Activated naive CD4-positive, alpha-beta T cell (primary cell): ENCODE measurements at places on chromosomes 7 and 10.

DNA sequence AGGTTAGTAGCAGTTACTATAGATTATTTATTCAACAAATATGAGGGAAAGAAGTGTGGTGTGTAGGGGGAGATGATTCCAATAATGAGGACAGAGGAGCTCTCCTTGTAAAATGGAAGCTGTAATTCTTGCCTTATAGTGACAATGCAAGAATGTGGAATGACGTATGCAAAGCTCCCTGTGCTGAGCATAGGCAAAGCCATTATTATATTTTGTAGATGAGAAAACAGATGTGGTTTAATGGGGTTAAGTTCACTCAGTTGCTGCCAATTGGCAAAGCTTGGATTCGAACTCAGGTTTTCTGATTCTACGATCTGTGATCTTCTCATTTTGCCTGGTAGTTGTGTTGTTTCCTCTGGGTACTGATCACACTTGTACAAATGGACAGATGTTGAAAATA, 153.3 kb downstream of the LSMEM1 start:
- no peak for DNase-seq

DNA sequence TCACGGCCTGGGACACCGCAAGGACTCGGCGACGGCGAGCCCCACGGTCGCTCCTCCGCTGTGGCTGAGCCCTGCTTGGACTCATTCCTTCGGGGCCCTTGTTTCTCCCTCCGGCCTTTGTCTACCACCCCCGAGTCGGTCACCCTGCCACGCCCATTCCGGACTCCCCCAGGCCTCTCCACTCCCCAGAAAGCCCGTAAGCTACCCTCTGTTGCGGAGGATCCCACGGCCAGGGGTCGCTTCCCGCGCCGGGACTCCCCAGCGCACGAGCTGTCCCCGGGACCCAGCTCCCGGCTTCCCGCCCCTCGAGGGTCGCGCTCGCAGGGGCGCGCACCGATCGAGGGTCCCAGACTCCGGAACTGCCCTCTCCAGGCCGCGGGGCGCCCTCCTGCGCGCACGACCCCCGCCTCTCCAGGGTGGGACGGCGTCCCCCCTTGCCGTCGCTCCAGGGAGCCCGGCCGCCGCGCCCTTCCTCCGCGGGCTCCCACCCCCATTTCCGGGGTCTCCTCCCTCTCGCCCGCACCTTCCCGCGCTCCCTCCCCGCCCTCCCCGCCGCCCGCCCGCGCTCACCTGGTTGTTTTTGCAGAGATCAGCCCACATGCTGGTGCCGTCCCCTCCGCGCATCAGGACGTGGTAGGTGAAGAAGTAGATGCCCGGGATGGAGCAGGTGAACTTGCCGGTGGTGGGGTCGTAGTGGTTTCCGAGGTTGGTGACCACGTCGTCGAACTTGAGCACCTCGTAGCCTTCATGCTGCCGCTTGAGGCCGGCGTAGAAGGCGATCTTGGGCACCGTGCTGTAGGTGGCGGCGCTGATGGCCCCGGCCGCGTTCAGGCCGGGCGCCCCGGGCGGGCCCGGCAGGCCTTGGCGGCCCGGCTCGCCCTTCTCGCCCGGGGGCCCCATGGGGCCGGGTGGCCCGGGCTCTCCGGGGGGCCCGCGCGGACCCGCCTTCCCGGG, 1.5 kb downstream of the C1QL3 start:
- DNase-seq, result no peak

DNA sequence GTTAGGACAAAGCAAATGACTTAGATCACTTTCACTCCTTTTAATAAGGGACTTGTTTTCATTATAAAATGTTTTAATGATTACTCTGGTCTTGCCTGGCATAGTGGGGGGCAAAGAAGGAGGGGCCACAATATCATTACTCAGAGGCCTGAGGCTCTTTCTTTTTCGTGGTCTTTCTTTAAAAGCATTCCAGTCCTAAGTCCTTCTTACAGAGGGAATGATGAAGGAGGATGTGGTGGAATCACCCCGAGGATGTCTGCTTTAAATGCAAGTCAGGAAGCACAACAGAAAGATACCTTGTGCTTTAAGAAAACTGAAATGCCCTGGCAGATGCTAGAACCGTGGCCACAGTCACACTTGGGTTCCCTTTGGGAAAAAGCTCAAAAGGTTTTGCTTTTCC, 379.1 kb downstream of the INHBA start:
- DNase-seq, result no peak

- peak; percentile 45 for DNase-seq
Observed at GRCh38 chr10:132223156-132223590, 36.4 kb downstream of the DPYSL4 start.

DNA sequence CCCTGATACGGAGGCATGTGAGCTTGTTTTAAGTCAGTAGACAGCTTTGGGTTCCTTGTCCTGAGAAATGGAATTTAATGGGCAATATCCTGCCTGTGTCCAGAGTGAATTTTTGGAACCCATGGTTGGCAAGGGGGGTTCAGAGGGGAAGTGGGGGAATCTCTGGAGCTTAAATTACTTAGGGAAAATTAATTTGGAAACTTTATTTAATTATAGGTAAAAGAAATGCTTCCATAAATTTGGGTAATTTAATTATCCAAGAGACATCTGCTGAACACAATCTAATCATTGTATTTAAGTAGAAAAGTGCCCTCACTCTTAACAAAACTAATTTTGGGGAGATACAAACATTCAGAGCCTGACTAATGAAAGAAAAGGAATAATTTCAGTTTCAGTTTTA, 99.7 kb downstream of the PLXNA4 start:
- DNase-seq, result no peak

DNA sequence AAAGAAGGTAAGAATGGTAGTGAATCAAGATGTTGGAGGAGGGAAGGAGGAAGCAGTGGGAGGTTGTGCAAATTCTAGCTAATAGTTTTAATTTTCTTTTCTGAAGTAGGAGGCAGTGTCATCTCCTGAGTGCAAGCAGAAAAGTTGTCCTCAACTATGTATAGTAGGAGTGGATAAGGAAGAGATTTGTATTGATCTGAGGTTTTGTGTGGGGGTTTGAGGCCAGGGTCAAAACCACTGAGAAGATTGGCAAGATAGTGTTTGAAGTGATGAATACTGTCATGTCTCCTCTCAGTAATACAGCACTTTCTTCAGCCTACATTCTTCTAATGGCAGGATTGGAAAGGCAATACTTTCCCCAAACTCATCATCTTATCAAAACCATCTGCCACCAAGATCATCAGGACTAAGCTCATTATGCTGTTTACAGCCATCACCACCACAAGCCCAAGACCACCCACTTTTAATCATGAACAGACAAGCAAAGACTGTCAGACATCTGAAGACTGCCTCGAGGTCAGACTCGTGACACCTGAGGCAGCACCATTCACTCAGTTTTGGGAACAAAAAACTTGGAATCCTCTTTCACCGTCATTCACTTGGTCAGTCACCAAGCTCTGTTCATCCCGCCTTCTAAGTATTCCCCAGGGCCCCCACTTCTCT, 1.5 kb upstream of the MIOS start:
- DNase-seq, result no peak

GRCh38 chr10:34964166-34964800, 125.9 kb downstream of the CUL2 start:
- no peak for DNase-seq

GRCh38 chr10:78551184-78552005, 517.4 kb upstream of the ZMIZ1 start:
- DNase-seq, result no peak

GRCh38 chr10:110311357-110311949, 6.7 kb upstream of the SMNDC1 start:
- no peak for DNase-seq

DNA sequence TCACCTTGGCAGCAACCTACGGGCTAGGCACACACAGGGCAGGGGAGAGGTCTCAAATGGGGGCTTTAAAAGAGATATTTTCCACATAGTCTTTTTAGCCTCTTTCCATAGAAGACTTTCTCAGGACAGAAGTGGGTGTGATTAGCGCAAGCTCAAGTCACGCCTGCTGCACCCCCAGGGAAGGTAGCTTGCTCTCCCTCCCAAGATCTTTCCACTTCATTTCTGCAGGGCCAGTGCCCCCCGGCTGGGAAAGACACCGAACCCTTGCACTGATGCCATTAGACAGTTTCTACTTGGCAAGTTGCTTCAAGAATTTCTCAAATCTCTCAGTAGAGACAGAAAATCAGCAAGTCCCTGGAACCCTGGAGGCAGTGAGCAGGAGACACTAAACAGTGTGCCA, 19.4 kb downstream of the CHST15 start:
- DNase-seq, result no peak

- no peak for DNase-seq
Observed at GRCh38 chr10:4051011-4051640, 266.1 kb upstream of the KLF6 start.

DNA sequence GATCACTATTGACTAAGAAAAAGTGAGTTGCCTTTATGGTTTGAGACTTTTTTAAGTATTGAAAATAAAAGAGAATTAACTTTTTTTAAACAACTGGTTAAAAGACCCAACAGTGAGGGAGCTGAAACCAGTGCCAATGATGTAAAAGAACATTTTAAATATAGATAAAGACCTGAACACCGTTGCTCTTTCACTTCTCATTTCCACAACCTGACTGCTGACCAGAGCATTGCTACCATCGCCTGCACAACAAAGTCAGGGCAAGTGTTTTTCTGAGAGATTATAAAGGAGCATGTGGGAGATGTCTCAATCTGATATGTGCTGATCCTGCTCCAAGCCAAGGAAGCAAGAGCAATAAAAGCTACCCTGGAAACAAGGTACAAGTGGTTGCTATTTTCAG, 34.7 kb downstream of the IMMP2L start:
- DNase-seq, result no peak

- no peak for DNase-seq
Observed at GRCh38 chr10:69316313-69317059, 38.2 kb downstream of the HK1 start.

- no peak for DNase-seq
Observed at GRCh38 chr7:18577096-18577771, 81.7 kb downstream of the HDAC9 start.

GRCh38 chr10:60093317-60093716, 187.0 kb upstream of the CCDC6 start:
- no peak for DNase-seq

- no peak for DNase-seq
Observed at GRCh38 chr10:113644185-113645120, 19.4 kb downstream of the NRAP start.

- DNase-seq, result no peak
Observed at GRCh38 chr7:85890244-85890811, 703.5 kb upstream of the SEMA3D start.

DNA sequence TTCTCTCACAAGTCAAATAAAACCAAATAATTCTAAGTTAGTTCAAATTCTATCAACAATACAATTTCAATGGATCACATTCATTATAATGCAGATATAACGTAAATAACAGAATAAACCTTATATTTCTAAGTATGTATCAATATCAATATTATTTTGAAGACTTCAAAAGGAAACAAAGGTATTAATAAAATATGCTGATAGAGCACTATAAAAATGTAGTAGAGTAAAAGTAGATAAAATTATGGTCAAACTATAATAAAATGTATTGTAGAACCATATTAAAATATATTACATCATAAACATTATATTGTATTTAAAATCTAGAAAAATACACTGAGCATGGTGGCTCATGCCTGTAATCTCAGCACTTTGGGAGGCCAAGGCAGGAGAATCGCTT, 23.5 kb upstream of the NRCAM start:
- no peak for DNase-seq

GRCh38 chr7:130831817-130832481, 97.9 kb upstream of the KLF14 start:
- DNase-seq, result no peak

DNA sequence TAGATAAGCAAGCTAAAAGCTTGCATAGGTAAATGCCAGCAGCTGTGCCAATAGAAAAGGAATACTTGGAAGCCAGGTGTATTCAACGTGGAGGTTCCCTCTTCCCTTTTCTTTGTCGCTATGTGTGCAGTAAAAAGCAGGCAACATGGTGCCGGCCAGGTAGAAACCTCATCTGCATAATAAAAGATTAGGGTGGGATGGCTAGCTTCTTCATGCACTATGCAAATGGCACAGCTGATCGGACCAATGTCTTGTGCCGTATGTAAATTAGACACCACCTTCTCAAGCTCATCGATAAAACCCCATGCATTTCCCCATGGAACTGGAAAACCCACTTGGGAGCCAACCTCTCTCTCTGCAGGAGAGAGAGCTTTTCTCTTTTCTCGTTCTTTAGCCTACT, 150.9 kb upstream of the FOXK1 start:
- no peak for DNase-seq

GRCh38 chr7:35593899-35594298, 101.0 kb downstream of the HERPUD2 start:
- DNase-seq, result no peak
